ENCODE measurements at places on chromosomes 12 and 14.

GRCh38 chr14:79949906-79950305, 261.4 kb downstream of the DIO2 start:
- DNase-seq: no peak

GRCh38 chr12:47863985-47864384, 40.8 kb downstream of the VDR start:
- DNase-seq: no peak

DNA sequence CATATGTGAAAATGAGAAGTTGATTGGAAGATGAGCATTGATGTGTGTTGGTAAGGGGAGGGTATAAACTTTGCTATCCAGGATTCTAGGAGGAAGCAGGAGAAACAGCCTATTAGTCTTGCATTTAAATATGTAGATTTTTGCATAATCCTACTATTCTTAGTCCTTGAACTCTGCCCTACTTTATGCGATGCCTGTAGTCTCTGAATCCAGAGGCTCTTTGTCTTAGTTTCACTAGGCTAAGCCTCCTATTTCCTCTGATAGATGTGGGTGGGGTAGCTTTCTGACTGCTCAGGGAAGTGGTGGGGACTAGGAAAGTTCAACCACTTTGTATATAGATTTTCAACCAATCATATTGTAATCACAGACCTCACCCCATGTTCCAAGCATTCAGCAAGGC, 49.5 kb upstream of the KCNC2 start:
- no peak for DNase-seq

DNA sequence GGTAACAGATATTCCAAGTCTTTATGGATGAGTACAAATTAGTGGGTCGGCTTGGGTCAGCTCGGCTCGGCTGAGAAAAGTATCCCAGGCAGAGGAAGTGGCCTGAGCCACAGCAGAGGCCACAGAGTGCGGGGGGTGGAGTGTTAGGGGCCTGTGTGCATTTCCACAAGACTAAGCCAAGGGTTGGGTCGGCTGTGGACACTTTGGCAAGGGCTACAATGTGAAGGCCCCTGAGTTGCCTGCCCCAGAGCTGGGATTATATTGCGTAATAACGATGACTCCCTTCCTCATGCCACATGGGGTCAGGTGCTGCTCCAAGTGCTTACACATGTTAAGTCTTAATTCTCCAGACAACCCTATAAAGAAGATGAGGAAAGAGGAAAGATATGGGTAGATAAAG, 11.4 kb downstream of the EVL start:
- DNase-seq: no peak

DNA sequence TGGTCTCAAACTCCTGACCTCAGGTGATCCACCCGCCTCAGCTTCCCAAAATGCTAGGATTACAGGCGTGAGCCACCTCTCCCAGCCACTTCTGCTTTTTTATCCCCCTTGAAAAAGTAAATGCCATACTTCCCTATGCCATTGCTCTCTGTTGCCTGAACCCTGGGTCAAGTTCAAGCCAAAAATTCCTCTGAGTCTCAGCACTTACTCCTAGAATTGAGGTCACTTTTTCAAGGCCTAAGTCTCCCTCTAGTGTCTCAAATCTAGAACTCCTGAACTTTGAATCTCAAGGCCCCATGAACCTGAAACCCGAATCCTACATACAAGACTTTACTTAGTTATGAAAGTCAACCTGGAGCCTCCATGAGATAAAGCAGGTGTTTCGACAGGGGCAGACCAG, 1.4 kb upstream of the APOBEC1 start:
- no peak for DNase-seq

GRCh38 chr12:13425766-13426165, 229.2 kb downstream of the EMP1 start:
- DNase-seq: no peak

DNA sequence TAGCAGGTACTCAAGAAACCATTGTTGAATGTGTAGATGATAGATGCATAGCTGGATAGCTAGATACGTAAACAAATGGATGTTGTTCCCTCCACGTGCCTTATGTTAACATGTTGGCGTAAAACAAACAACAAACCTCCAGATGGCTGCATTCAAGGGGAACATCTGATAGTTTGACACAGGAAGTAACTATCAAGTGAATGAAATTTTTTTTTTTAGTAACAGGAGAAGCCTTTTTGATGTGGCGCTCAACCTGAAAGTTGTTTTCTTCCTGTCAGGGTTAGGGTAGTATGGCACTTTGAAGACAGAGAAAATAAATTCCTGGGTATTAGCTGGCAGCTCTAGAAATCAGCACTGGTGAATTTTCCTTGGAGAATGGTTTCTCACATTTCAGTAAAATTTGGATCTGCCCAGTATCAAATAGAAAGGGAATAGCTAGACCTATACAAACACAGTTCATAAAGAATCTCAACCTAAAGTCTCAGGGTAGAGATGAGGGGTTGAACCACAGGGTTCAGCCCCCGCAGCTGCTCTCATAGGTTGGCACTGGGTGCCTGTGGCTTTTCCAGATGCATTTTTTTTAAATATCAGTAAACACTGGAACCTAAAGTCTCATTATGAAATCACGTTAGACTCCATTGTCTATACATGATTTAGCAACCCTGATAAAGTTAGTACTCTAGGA, 18.8 kb upstream of the RAP1B start:
- DNase-seq: peak; percentile 38

- no peak for DNase-seq
Measured at GRCh38 chr14:101008631-101009336, 105.3 kb upstream of the RTL1 start.

GRCh38 chr14:64956697-64957406, 14.3 kb upstream of the GPX2 start:
- no peak for DNase-seq

- no peak for DNase-seq
Measured at GRCh38 chr12:1510056-1510812, 84.1 kb downstream of the FBXL14 start.

- no peak for DNase-seq
Measured at GRCh38 chr14:48690349-48690748, 895.8 kb downstream of the RPS29 start.

DNA sequence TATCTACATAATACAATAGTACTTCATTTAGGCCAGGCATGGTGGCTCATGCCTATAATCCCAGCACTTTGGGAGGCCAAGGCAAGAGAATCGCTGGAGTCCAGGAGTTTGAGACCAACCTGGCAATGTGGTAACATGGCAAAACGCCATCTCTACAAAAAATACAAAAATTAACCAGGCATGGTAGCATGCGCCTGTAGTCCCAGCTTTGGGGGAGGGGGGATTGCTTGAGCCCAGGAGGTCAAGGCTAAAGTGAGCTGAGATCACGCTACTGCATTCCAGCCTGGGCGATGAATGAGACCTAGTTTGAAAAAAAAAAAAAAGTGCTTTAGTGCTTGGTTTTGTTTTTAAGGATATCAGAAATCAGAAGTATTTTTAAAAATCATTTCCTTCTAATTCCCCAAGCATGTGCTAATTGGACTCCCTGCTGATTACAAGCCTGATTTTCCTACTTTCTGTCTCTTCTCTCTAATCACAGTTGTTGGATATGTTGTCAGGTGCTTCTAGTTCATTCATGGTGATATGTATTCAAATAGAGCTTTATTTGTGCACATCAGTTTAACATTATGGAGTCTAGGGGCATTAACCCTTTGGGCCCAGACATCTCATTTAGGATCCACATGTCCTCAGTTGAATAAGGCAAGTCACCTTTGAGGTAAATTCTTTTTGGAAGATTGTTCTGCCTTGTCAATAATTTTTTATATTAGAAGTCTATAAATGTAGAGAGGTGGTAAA, 7.0 kb upstream of the KRAS start:
- DNase-seq: no peak

DNA sequence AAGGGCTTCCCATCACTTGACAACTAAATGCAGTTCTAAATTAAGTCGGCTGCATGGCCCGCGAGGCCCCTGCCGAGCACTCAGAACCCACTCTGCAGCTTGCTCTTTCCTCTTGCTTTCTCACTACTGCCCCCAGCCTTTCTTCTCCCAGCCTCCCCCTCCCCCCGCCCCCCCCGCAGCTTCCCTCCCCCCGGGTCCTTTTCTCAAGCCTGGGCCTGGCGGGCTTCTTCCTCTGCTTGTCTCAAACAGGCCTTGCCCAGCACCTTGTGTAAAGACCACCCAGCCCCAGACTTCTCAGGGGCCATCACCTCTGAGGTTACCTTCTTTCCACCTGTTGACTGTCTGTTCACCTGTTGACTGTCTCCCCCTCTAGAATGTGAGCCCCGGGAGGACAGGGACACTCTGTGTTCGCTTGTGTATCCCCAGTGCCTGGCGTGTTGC, 1.1 kb downstream of the CYP46A1 start:
- DNase-seq: no peak

- DNase-seq: peak; percentile 65
Measured at GRCh38 chr12:111181143-111181726, 187.7 kb downstream of the PHETA1 start.

GRCh38 chr14:50860478-50861086, 11.3 kb upstream of the ABHD12B start:
- DNase-seq: peak; percentile 93

- no peak for DNase-seq
Measured at GRCh38 chr12:112230136-112230535, 104.8 kb downstream of the TRAFD1 start.

- DNase-seq: peak; percentile 10
Measured at GRCh38 chr14:103188810-103189480, 65.7 kb downstream of the TNFAIP2 start.

GRCh38 chr12:24856541-24856940, 92.4 kb downstream of the BCAT1 start:
- DNase-seq: no peak

GRCh38 chr12:119627019-119627643, 33.6 kb downstream of the TMEM233 start:
- DNase-seq: no peak

DNA sequence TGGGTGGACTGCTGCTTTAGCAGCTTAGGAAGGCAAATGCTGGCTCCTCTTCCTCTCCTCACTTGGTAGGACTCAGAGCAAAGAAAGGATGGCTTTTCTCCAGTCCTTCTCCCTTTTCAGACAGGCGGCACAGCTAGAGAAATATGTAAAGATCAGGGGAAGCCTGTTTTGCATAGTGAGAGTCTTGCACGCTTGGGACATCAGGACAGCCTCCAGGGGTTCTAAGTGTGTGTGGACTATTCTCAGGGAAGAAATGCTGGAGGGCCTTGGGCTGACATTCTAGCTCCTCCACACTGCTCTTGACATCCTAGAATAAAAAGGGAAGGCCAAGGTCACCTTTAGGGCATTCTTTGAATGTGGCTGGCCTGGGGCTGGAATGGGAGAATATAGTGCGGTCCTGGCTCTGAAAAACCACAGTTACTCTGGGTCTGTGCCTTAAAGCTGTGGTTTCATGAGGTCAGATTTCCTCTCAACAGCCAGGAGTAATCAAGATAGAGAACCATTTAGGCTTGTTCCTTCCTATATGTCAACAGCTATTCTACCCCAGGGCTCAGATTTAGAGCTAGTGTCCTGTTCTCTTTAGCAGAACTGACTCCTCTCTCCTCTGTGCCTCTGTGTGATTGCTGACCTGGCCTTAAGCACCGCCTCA, 24.3 kb downstream of the CMA1 start:
- DNase-seq: no peak

All from NCI-H345 (cell line).